ENCODE measurements at places on chromosomes 11 and 22.

GRCh38 chr11:46930089-46930488 is 6.5 kb upstream of the CSTPP1 start:
- DNase-seq = no peak

DNA sequence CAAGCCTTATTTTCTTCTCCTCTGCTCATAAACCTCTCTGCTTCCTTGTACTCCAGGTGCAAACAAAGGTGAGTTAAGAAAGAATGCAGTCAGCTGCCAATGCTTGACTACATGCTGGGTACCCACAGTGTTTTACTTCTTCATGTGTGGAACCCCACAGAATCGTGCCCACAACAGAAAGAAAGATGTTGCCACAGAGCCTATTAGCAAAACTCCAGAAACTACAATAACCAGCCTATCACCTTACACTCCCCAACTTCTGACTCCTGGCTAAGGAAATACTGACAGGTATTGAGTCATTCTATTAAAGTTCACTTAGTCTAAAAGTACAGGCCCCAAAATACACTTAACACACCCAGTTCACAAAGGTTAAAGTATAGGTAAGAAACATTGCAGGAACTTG is 56.9 kb upstream of the CCDC89 start:
- DNase-seq = no peak

DNA sequence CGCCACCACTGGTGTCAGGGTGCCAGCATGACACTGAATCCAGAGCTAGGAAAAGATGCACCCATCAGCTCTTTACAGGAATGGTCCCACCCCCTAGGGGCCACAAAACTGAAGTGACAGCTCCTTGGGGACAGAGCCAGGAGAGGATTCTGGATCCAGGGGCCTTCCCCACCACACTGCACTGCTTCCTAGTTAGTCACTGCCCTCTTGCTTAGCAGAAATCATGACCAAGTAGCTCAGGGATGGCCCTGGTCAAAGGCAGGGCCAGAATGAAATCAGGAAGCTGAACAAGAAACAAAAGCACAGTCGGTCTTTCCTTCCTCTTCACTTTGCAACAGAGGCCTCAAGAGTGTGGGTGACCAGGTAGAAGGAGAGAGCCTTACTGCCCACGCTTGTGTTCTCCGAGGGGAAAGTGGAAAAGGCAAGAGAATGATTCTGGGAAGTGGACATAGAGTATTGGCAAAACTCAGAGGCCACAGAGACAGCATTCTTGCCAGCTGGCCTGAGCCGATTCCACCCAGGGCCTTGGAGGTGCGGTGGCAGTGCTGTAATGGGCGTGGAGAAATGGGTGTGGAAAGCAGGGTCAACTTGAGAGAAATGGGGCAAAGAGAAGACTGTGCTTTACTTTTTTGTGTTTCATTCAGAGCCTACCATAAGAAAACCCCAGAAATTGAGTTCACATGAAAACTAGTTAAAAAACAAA is 39.8 kb downstream of the KCNJ1 start:
- no peak for DNase-seq

GRCh38 chr11:24457985-24458384 is 38.9 kb upstream of the LUZP2 start:
- no peak for DNase-seq

DNA sequence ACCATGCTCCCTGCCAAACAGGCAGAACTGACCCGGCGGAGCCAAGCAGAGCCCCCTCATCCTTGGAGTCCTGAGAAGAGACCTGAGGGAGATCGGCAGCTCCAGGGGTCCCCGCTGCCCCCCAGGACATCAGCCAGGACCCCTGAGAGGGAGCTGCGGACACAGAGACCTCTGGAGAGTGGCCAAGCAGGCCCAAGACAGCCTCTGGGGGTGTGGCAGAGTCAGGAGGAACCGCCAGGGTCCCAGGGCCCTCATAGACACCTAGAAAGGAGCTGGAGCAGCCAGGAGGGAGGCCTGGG is 37.5 kb downstream of the TRIOBP start:
- DNase-seq = no peak

GRCh38 chr11:68216171-68216938 is 3.3 kb upstream of the KMT5B start:
- DNase-seq = no peak

GRCh38 chr22:30196141-30196879 is 50.2 kb downstream of the LIF start:
- DNase-seq = no peak

GRCh38 chr11:130478204-130478701 is 29.8 kb downstream of the ADAMTS15 start:
- no peak for DNase-seq

GRCh38 chr11:62245271-62245753 is 3.3 kb downstream of the SCGB1D2 start:
- DNase-seq = no peak

DNA sequence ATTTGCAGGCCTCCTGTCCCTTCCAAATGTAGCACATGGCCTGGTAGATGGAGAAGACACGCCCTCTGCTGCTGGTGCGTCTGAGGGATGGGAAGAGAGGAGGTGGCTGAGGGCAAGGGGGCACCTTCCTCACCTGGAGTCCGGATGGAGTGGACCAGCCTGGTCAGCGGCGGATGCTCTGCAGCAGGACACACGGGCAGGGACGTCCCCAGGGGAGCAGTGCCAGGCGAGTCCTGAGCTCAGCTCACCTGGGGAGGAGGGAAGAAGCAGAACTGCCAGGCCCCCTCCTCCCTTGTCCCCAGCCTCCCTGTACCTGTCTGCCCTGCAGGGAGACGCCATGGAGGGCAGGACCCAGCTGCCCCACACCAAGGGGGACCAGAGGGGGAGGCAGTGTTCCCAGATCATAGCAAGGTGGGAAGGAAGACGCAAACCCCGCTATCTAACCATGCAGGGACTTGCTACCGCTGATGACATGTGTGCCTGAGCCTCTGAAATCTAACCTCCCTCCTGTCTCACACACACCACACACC is 1495.9 kb downstream of the BRD1 start:
- DNase-seq = no peak

GRCh38 chr22:30792456-30792855 is 97.8 kb downstream of the OSBP2 start:
- no peak for DNase-seq

DNA sequence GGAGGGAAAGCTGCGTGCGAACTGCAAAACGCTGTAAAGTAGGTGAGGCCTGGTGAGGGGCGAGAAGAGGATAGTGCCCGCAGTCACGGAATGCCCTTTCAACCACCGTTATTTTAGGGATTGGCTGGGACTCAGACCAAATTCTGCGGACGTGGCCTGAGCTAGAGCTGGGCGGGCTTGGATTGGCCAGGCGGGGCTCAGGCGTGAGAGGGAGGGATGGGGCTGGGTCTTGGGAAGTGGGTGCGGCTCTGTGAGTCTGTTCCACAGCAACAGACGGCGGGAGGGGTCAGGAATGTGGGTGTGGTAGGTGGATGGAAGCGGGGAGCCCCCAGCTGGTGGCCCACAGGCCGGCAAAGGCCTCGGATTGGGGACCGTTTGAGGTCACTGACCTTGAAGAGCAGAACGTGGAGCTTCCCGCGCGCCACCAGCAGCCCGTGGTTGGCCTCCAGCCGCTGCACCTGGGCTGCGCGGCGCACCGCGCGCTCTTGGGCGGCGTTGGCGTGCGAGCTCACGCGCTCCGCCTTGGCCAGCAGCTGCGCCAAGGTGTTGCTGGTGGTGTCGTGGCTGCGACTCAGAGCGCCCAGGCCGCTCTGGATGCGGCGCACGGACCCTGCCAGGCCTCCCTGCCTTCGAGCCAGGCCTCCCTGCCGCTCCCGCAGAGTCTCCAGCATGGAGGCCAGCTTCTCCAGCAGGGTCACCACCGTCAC is 444 bp downstream of the CAVIN3 start:
- no peak for DNase-seq

- DNase-seq = no peak
Measured at GRCh38 chr22:37616201-37617083, 7.8 kb downstream of the GGA1 start.

- DNase-seq = no peak
Measured at GRCh38 chr22:21652547-21653545, 10.7 kb downstream of the SDF2L1 start.

- no peak for DNase-seq
Measured at GRCh38 chr11:88146106-88146505, 29.1 kb downstream of the RAB38 start.

DNA sequence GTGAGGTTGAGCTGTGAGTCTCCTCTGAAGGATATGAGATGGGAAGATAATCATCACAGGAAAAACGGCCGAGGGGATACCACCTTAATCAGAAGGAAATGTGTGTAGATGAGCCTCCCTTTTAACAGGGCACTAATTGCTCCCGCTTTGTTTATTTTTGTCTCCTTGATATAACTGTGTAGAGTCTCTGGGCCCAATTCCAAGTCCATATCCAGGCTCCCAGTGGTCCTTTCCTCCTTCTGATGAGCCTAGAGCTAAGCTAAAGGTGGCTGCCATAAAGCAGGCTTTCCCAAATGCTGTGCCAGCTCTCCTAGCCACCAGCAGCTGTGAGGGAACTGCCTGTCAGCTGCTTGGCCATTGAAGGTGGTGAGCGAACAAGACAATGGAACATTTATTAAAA is 17.1 kb upstream of the CCDC90B start:
- DNase-seq = no peak

- peak; percentile 45 for DNase-seq
Measured at GRCh38 chr11:69436041-69436982, 45.2 kb upstream of the LINC01488 start.

DNA sequence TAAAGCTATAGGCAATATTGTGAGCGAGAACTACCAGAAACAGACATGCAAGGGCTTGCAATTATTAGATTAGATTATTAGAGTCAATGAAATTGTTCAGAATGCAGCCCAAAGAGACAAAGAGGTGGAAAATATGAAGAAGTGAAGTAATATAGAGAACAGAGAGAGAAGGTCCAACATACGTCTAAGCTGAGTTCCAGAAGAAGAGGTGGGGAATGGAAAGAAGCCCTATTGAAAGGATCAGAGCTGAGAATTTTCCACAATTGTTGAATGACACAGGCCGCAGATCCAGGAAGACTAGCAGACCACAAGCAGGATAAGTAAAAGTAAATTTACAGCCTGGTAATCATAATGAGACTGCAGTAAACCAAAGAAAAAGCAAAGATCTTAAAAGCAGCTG is 93.2 kb downstream of the EXT2 start:
- DNase-seq = no peak

DNA sequence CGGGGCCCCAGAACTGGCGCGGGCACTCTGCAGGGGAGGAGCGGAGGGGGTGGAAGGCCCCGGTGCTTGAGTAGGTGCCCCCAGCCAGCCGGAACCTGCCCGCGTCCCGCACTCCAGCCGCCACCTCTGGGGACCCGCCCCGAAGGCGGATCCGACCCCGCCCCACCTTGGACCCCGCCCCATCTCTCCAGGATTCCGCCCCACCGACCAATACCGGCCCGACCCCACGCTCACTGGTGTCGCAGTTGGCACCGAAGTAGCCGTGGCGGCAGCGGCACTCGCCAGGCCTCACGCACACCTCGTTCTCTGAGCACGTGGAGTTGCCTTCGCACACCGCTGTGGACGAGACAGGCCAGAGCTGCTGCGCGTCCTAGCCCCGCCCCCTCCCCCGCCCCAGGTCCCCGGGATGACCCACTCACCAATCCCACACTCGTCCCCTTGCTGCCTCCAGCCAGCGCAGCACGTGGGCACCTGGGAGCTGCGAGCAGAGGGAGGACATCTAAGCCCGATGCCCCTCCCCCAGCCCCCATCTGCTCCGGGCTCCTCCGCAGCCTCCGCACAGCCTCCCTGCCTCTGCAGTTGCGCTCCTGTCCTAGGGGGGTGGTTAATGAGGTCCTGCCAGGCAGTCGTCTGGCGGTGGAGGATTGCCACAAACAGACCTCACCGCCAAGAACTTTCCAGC is 6.0 kb downstream of the SCARF2 start:
- no peak for DNase-seq

DNA sequence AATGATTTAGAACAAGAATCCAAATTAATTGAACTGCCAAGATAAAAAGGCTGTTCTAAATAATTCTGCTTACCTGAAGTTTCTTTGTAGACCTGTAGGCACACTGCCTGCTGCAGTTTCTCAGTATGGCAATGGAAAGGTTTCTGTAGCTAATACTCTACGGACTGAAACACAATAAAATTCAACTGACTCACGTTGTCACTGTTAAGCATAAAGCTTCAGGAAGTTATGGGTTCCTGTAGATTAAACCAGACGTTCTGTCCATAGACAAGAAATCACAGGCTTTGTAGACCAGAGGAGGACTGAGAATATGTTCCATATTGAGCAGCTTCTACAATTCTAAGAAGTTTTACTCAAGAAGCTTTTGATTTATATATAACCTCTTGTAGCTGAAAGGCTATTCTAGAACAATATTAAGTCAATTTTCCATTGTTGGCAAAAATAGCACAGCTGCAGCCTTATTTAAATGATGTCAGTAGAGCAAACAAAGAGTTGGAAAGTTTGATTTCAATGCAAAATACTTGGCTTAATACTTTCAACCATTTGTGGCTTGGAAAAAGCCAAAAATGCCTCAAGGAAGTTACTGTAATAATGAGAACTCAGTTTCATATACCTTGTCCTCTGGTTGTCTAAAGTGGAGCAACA is at the start of gene GLYATL2:
Gene GLYATL2 (minus strand): TSS at position 344 of the 645 bp plus-strand sequence. CDS start 5,092 bp downstream, outside the sequence.
- DNase-seq = no peak

GRCh38 chr11:71145988-71146824 is 106.2 kb downstream of the SHANK2 start:
- DNase-seq = no peak

DNA sequence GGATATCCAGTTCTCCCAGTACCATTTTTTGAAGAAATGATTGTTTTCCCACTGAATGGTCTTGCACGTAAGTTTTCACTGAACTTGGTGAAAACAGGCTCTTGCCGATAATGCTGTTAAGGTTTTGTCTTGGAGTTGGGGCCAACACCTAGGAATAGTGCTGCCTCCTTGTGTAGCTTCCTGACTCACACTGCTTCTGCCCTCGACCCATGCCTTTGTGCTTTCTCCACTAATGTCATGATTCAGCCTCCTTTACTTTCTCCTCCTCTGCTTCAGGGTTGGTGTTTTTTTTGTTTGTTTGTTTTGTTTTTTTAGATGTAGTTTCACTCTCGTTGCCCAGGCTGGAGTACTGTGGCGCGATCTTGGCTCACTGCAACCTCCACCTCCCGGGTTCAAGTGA is 30.2 kb downstream of the SLC5A1 start:
- DNase-seq = no peak

DNA sequence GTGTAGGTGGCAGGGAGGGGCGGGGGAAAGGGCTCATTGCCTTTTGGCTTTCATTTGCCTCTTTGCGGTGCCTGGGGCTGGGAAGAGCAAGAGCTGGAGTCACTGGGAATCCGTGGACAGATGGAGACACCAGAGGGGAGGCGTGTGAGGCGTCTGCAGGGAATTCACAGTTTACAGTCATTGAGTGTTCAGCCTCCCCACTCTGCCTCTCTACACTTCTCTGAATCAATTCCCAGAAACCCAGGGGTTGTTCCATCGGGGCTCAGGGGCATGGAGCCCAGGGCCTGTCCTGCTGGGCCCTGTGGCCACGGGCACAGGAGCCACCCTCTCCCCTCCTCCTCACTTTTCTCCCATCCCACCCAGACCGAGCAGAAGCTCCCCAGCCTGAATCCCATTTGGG is 160.5 kb upstream of the NAV2 start:
- peak; percentile 63 for DNase-seq
